ENCODE measurements at places on chromosomes 1 and 21. TPM values are rescaled to one million over a fixed set of nuclear protein-coding genes. Genes with fewer than 3 reads are reported as not detected.

The TSSK3 gene
- 0.70 TPM for total RNA-seq

- no peaks in the 10 kb centered on the region for H3K36me3 ChIP-seq
- no peak for DNase-seq
- H3K27me3 ChIP-seq, result no peaks in the 10 kb centered on the region
- H3K4me3 ChIP-seq, result no peak overlapping the region
- H3K27ac ChIP-seq, result no peak overlapping the region
Observed at GRCh38 chr1:192268468-192269052, 48.2 kb upstream of the RGS21 start.

The FCRL6 gene
- 0.23 TPM for total RNA-seq

The RIMS3 gene
- 2.1 TPM for total RNA-seq

The PLPP3 gene
- total RNA-seq, result not detected

DNA sequence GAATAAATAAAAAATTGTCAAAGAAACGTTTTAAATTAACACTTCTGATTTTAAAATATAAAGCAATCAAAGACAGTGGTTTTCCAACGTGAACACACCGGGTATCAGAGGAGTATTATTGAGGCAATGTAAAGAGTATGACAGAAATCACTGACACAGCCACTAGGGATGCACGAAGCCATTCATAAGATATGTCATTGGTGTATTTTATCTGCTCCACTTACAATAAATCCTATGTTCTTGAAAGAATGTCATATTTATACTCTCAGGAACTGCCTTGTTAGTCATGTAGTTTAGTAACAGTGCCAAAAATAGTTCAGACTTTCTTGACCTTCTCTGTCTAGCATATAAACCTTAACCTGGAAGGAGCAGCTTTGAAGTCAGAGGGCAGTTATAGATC, 835.0 kb upstream of the NCAM2 start:
- no peaks in the 10 kb centered on the region for H3K4me1 ChIP-seq
- H3K36me3 ChIP-seq, result no peaks in the 10 kb centered on the region
- no peak overlapping the region for H3K4me3 ChIP-seq
- no peaks in the 10 kb centered on the region for H3K27me3 ChIP-seq

The PKP1 gene
- total RNA-seq, result not detected

The SPRR1B gene
- total RNA-seq, result not detected

Data from activated CD8-positive, alpha-beta memory T cell treated with anti-CD3 and anti-CD28 coated beads, Interleukin-2, amount 10 ng/mL, durations not matched to agents 7 days and 5 days (primary cell).